ENCODE measurements at places on chromosomes 16 and 17. TPM values are rescaled to one million over a fixed set of nuclear protein-coding genes. Genes with fewer than 3 reads are reported as not detected.

- DNase-seq: no peak
Observed at GRCh38 chr17:67571478-67571877, 146.3 kb upstream of the NOL11 start.

- peak; percentile 72 for DNase-seq
Observed at GRCh38 chr17:72336026-72336803, 215.4 kb downstream of the SOX9 start.

DNA sequence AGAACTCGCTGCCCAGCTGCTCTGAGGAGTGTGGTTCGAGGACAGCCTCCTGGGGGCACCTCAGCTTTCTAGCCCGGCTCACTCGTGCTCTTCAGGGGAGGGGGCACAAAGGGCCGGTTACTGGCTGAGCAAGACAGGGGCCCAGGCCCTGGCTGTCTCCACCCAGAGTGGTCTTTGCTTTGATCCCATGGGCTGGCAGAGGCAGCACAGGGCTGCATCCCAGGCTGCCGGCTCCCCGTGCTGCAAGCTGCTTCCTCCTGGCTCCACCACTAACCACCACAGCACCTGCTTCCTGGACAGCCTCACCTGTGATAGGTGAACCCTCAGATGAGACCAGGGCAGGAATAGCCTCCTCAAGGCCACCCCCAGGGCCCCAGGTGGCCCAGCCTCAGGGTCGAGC lies 6.8 kb downstream of the SPPL2C start:
- no peak for DNase-seq

DNA sequence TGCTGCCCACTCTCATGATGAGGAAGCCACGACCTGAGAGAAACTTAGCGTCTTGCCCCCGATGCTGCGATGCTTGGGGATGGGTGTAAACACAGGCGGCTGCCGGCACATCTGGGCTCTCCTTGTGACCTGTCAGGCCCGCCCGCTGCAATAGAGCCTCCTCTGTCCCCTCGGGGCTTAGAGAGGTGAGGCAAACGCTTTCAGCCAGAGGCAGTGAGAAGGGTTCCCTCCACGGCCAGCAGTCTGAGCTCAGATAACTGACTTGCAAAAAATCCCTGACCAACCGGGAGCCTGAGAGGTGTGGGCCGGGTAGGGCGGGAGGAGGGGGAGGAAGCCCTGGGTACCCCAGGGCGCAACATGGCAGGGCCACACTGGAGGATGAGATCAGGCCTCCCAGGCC lies 260.6 kb downstream of the C16orf95 start:
- DNase-seq: no peak

GRCh38 chr17:27532269-27533263 lies 76.3 kb downstream of the KSR1 start:
- no peak for DNase-seq

- DNase-seq: no peak
Observed at GRCh38 chr17:59003860-59004259, 102.8 kb downstream of the TRIM37 start.

GRCh38 chr16:5412731-5413130 lies 315.1 kb upstream of the EEF2KMT start:
- DNase-seq: peak; percentile 31

DNA sequence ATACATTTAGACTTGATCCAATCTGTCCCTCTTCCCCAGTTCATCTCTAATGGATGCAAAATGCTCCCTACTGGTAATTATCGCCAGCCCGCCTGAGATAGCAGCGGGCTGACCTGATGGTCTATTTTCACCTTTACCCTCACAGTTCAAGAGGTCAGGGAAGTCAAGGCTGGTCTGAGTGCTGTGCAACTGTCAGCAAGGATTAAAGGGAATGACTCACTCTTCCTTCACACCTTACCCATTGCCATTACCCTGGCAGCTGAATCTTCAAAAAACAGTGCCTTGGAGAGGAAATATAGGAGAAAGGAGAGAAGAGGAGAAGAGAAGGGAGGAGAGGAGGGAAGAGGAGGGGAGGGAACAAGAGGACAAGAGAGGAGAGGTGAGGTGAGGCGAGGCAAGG lies 36.3 kb downstream of the GRB7 start:
- no peak for DNase-seq

- DNase-seq: no peak
Observed at GRCh38 chr17:12431188-12431587, 234.5 kb upstream of the MYOCD start.

DNA sequence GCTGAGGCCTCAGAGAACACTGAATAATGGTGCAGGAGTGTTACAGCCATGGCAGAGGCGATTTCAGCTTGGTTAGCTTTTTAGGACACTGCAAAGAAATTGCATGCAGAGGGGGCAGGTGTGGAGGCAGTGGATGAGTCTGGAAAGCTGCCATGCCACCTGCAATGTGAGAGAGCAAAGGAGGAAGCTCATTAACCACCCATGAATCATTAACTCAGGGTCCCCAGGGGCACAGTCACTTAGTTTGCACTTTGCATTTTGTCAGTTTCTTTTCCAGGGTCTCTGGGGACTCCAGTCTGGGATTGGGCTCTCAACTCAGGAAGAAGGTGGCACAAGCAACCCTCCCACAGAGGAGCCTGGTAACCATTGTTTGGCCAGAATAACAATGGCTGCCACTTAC lies 132.9 kb downstream of the USP31 start:
- DNase-seq: no peak

DNA sequence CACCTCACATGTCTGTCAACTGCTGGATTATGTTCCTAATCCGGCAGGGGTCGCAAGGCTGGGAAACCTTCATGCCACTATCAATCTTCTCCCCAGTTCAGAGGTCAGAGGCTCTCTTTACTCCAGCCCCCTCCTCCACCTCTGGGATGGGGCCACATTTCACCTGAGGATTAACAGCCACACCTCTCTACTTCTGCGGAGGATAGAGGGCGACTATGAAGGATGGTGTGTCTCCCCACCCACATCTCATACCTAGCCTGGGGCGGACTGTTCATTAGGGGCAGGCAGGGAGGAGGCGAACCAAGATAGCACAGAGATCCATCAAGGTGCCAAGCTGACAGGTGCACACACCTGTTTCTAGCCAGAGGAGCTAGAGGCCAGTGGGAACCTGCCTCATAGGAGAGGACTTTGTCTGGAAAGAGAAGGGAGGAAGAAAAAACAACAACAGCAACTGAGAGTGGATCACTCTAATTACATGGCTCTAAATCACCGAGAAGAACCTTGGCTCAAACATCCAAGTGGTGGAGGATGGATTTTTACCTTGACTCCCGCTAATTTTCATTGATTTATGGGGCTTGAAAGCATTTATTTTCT lies 41.9 kb upstream of the SKAP1 start:
- DNase-seq: no peak

- no peak for DNase-seq
Observed at GRCh38 chr16:47473792-47474191, 12.7 kb downstream of the PHKB start.

GRCh38 chr16:2785101-2785991 lies 2.0 kb downstream of the PRSS33 start:
- no peak for DNase-seq

GRCh38 chr17:7186241-7186640 lies 7.1 kb upstream of the ASGR1 start:
- DNase-seq: no peak

DNA sequence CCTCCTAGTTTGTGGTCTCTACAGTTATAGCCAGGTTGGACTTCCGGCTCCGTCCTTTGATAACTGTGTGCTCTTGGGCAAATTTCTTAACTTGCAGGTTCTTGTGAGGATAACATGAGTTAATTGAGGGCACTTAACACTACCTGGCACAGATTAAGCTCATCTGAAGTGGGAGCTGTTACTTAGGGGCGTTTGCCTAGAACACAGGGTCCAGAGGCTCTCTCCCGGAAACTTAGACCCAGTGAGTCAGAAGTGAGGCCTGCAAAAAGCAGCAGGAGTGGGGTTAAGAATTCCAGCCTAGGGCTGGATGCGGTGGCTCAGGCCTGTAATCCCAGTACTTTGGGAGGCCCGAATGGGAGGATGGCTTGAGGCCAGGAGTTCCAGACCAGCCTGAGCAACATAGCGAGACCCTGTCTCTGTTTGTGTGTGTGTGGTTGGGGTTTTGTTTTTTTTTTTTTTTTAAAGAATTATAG lies 1.4 kb downstream of the MVP start:
- DNase-seq: peak; percentile 93

GRCh38 chr17:28937044-28937729 lies 14.1 kb downstream of the PHF12 start:
- DNase-seq: no peak

DNA sequence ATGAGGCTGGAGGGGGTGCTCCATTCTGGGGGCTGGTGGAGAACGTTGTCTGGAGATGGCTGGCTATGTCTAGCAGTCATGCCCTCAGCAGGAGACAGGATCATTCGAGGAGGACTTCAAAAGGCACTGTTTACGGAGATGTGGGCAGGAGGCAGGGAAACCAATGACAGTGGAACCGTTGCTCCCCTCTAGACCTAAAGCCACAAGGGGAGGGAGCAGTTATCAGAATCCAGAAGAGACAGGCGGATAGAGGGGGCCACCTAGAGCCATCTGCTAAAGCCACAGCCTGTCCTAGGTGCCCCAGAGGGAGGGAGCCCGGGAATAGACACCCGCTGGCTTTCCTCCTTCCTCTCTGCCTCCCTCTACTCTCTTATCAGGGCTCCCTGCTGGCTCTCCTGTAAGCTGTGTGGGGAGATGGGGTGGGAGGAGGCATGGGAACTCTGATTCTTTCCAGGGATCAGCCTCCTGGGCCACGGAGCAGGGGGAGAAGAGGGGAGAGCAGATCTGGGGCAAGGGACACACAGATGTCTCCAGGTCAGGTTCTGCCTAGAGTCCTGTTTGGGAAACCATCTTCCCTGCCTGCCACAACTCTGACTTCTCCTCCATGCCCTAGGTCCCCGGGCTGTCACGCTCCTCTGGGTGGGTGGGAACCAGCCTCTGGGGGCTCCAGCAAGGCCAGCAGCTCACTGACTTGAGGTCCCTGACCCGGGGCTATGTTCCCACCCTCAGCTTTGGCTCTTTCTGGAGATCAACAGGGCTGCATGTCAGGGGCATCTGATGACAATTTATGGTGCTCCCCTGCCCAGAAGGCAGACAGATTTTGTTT lies 42.3 kb downstream of the IRX3 start:
- no peak for DNase-seq

DNA sequence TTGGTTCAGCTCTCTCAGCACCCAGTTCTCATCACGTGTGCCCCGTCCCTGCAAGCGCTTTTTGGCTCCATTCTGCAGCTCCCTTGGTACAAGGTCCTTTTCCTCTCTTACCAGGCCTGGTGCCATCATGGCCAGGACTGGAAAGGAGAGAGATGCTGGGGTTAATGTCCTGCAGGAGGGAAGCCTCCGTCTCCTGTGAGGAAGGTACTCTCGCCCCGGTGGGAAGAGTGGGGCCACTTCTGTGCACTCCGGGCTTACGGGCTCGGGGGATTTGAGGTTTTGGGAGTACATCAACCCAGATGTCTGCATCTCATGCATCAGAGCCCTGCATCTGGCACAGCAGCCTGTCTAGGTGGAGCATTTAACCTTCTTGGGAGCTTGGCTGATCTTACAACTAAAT lies 10.1 kb downstream of the CTRB2 start:
- DNase-seq: no peak

Gene DNASE1L2
- 0.64 TPM for total RNA-seq

Gene GPS2
- total RNA-seq: 94.3 TPM

Gene SEZ6L2
- total RNA-seq: 16.7 TPM

Gene HCRT
- not detected for total RNA-seq

Gene C16orf90
- not detected for total RNA-seq

Gene PPM1E
- total RNA-seq: 0.25 TPM
